Stimulated activated CD4-positive, alpha-beta T cell treated with anti-CD3 and anti-CD28 coated beads, Interleukin-12 subunit alpha, Interleukin-12 subunit beta, amount 100 ng/mL, for 48 hours (primary cell): ENCODE measurements at places on chromosomes 11 and 22.

DNA sequence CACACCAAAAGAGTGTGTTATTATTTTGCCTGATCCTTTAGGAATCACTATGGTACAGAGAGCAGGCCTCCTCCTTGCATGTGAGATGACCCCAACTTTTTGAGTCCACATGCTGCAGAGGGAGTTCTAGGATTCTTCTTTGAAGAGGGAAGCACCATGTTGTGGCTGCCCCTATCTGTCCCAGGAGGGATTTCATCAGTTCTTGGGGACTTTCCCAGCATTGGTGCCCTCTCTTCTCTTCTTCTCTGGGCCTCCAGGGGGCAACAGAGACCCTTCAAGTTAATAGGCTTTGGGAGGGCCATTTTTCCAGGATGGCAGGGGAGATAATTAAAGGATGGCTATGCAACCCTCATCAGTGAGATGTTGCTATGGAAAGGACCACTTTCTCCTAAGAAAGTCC lies 3.6 kb downstream of the MMP1 start:
- no peak for DNase-seq

- no peak for DNase-seq
Measured at GRCh38 chr11:33775832-33776470, 1.6 kb upstream of the FBXO3 start.

GRCh38 chr11:83533166-83533565 lies 247.0 kb upstream of the CCDC90B start:
- no peak for DNase-seq

DNA sequence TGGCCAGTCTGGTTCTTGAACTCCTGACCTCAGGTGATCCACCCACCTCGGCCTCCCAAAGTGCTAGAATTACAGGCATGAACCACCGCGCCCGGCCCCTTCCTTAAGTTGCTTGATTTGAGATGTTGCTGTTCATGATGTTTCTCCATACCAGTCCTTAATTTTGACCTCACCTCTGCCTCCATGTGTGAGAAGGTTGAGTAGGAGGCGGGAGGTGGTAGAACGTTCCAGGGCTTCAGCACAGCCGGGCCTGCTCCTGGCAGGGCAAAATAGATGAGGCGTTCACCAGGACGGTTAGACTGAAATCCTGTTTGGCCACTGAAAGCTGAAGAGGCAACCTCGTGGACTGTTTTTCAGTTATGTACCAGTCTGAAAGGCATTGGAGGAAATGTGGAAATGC lies 48.3 kb upstream of the SYT13 start:
- no peak for DNase-seq

GRCh38 chr11:88402192-88402715 lies 64.7 kb upstream of the CTSC start:
- no peak for DNase-seq

DNA sequence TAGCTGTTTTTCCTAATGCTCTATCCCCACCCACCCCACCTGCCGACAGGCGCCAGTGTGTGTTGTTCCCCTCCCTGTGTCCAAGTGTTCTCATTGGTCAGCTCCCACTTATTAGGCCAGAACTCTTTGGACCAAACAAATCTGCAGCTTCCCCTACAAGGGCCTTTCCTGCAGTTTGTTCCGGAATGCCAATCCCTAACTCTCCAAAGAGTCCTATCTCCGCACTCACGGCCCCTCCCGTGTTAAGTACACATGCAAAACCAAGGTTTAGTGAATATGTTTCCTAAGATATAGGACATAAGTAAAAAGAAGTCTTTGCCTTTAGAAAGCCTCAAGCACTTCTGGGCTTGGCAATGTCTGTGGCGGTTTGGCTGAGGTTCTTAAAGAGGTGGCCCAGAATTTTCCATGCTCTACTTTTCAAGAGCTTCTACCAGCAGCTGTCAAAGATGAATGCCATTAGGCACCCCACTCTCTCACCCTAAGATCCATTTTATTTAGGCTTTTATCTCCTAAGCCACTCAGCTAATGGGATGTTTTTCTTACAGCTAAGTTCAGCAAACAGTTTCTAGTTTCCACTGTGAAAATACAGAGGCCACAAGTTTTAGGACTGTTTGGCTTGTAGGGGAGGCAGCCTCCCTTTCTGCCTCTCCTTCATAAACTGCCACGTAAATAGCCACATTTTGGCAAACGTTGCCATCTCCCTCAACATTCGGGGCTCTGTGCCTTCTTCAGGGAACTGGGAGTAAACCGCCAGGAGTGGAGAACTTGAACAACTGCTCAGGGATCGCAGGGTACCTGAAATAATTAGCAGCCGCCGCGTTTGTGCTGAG lies 1.6 kb downstream of the CD59 start:
- DNase-seq = no peak

DNA sequence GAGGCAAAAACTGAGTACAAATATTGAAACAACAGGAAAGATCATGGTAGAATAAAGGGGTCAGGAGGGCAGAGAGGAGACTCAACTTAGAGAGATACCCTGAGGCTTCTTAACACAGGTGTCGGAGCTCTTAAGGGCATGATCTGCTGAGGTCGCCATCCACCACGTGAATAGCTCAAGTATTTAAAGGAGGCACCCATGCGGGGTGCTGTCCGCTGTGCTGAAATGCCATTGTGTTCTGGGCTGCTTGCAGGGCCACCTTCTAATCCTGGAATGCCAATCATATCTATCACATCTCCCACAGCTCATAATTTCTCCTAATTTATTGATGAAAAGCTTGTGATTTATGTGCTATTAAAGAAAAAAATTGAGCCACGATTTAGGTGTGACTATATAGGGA lies 90.2 kb downstream of the SEZ6L start:
- DNase-seq = no peak

DNA sequence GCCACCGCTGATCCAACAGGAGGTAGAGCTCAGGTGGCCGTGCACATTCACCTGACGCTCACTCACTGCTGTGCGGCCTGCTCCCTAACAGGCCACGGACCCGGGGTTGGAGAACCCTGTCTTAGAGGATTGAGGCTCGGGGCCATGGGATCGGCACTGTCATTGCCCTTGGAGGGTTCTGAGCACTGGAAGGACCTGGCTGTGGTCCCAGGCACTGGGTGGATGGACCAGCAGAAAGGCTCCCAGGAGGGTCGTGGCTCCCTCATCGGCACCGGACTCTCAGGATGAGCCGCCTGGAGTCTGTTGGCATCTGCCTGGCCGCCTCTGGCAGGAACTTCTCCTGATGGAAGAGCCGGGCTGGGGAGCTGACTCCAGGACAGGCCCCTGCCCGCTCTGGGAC lies 6.5 kb downstream of the KCNQ1 start:
- DNase-seq = no peak

DNA sequence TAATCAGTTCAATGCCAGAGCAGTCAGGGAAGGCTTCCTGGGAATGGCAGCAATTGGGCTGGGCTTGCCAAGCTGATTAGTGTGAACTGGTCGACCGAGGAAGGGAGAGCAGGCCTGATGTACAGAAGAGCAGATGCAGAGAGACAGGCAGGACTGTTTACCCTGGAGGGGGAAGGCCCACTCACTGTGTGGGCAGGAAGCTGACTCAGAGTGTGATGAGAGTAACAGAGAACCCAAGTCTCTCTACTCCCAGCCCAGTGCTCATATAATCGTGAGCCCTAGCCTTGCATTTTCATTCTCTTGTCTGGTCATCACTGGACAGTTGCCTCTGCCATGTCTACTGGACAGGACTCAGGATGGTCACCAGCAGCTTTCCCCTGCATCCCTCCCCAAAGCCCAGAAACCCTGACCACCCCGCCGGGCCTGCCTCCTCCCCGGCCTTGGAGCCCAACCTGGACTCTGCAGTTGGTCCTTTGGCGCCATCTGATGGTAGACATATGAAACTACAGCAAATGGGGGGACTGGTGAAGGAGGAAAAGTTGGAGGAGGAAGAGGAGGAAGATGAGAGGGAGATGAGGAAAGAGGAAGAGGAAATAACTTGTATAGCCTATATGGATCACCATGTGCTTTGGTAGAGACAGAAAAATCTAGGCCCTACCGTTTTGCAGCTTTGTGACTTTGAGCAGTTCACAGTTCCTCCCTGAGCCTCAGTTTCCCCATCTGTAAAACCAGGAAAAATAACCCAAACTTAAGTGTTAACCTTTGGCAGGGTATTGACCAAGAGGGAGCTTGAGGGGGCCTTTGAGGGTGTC lies 43.4 kb upstream of the PRDM11 start:
- DNase-seq = peak; percentile 57

DNA sequence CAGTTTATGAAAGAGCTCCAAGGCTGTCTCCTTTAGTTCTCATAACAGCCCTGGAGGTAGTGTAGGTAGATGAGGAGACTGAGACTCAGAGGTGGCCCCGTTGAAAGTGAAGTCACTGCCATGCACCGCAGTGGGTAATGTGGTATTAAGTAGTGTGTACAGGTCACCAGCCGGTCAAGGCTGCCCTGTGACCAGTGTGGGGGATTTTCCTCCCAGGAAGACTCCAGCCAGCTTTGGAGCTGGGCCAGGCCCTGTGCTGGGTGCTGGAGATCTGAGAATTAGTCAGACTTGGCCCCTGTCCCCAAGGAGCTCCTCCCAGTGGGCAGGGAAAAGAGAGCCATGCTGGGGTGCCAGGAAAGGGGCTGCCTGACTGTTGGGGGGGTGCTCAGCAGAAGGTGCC lies 5.3 kb downstream of the OMP start:
- no peak for DNase-seq

GRCh38 chr22:48473202-48473601 lies 1354.5 kb downstream of the BRD1 start:
- DNase-seq = no peak

- DNase-seq = no peak
Measured at GRCh38 chr11:60119710-60120109, 31.2 kb downstream of the MS4A2 start.

DNA sequence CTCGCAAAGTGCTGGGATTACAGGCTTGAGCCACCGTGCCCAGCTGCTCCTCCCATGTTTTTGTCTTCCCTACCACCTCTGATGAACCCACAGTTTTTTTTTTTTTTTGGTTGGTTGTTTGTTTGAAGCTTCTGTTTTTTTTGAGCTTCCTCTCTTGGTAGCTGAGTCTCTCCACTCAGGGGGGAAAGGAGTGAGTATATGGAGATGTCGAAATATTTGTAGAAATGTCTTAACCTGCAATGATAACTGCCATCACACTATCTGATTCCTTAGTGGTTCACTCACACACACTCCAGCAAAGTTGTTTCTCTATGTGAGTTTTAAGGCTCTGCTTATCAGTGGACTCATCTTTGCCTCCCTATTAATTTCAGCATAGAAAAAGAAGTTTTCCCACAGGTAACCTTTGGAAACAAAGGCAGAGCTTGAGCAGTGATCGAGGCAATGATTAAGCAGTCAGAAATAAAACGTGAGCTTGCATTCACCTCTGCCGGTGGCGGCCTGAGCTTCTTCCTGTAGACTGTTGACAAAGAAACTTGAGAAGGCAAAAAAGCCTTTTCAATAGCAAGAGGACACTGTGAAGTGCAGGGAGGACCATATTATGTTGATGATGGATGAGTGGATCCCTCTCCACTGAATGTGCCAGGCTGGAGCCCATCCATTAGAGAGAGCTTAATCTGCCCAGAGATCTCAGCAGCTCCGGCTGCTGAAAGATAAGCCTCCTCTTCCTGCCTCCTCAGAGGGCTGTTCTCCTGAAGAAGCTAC lies 29.0 kb upstream of the RASSF10 start:
- no peak for DNase-seq
